ENCODE measurements at places on chromosomes 11 and 22.

- DNase-seq = no peak
Observed at GRCh38 chr11:130828741-130829140, 87.5 kb downstream of the SNX19 start.

- no peak for DNase-seq
Observed at GRCh38 chr11:44999068-44999467, 48.4 kb upstream of the TP53I11 start.

DNA sequence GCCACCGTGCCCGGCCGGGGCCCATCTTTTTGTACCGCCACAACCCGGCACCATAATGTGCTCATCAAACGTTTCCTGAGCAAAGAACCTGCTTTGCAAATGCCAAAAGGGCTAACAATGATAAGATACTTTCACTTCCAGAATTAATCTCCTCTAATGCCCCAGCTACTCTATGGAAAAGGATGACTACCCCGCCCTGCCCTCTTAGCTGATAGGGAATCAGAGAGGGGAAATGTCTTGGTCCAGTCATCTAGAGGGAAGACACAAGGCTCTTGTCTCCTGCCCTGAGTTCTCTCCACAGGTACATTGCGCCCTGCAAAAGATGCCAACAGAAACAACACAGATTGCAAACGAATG lies 586 bp downstream of the TTLL1 start:
- no peak for DNase-seq

DNA sequence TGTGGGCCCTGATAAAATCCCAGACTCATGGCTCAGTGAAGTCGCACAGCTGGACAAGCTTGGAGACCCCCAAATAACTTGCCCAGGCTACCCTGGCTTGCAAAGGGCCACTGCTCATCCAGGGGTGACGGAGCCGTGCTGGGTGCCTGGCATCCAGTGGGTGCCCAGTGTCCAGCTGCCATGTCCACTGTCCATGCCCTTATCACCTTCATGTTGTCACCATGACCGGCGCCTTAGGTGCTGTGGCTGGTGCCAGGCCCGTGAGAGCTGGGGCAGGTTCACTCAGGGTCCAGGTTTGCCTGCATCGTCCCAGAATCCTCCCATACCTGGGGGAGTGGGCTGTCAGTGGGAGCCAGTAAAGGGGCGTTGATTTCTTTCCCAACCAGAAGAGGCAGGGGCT lies 57.4 kb downstream of the LRP5 start:
- DNase-seq = no peak

- DNase-seq = no peak
Observed at GRCh38 chr11:109707411-109707810, 285.4 kb downstream of the C11orf87 start.

DNA sequence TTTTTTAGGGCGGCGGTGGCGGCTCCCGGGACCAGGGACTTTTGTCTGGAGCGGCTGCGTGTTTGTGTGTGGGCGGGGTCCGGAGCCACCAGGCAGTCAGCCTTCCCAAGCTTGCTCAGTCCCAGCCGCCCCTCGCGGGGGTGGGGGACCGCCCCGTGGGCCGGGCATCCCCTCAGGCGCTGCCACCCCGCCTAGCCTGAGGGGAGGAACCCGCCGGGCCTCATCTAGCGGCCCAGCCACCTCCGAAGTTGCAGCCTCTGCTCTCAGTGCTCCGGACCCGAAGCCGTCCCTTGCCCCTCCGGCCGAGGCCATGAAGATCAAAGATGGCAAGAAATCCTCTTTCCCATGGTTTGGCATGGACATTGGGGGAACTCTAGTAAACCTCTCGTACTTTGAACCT lies 235.2 kb downstream of the OR4C45 start:
- no peak for DNase-seq

GRCh38 chr11:62875698-62876478 lies 4.8 kb upstream of the SLC3A2 start:
- no peak for DNase-seq

DNA sequence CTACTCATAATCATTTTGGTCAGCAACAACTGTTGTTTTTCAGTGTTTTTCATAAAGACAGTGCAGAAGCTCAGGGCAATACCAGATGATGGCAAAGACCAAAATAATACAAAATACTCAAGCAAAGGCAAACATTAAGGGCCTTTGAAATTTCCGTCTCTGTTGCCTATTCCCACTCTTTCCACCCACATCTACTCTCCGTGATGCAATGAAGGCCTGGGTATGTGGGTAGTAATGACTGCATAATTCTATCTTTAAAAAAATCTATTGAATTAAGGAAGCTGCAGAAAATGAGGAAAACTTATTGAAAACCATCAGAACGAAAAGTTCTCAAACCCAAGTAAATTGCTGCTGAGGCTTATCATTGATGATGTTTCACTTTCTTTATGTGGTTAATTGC lies 203.3 kb downstream of the MAML2 start:
- DNase-seq = no peak

- no peak for DNase-seq
Observed at GRCh38 chr11:130763087-130763980, 152.9 kb downstream of the SNX19 start.

- no peak for DNase-seq
Observed at GRCh38 chr11:59380263-59381059, 21.8 kb downstream of the OR5AN1 start.

GRCh38 chr11:16184588-16184987 lies 171.8 kb downstream of the SOX6 start:
- no peak for DNase-seq

DNA sequence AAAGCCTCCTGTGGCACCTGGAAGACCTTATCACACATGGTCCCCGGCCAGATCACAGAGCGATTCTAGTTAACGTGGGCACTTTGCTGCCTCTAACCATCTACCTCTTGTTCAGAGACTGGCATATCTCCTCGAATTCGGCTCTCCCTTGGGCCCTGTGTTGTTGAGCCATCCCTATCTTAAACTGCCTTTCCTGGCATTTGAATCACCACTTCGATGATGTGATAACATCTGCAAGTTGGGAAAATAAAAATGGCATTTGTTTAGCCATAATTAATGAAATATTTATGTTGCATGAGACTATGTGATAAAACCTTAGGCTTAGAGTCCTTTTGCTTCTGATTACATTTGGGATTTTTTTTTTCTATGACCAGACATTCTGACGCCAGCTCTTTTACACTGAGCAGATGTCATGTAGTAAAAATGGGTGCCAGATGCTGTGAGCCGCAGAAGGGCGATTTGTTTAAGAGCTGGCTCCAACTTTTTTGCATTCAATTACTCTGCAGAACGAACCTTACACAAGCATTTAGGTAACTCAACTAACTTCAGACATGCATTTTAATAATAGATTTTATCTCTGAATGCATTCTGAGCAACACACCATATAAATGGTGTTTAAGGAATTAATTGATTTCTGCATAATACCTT lies 58.5 kb upstream of the PARVA start:
- DNase-seq = no peak

DNA sequence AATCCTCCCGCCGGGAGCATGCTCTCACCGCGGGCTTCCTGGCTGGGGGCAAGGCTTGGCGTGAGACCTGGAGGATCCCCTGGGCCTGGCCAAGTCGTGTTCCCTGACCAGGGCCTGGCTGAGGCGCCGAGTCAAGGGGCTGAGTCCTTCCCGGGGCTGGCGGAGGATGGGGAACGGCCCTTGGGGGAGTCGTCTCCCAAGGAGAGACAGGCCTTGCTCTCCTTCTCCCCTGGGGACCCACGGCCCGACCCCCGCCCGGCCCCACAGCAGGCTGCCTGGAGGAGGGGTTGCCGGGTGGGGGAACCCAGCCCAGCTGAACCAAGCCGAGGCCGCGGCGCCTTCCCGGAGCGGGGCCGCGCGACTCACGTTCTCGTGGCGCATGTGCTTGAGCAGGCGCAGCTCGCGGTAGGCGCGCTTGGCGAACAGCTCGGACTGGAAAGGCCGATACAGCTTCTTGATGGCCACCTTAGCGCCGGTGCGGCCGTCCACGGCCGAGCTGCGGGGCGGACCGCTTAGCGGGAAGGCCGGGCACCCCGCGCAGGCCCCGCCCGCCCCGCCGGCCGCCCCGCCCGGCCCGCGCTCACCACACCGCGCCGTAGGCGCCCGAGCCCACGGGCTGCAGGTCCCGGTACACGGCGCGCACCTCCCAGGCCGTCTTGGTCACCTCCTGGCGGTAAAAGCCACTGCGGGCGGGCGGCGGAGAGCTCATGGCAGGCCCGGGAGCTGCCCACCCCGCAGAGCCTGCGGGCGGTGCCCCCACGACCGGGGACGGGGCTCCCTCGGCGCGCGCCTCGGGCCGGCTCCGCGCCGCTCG lies 475 bp downstream of the MAPK12 start:
- DNase-seq = peak; percentile 73

GRCh38 chr11:42013656-42014201 lies 554.3 kb upstream of the LRRC4C start:
- DNase-seq = no peak

DNA sequence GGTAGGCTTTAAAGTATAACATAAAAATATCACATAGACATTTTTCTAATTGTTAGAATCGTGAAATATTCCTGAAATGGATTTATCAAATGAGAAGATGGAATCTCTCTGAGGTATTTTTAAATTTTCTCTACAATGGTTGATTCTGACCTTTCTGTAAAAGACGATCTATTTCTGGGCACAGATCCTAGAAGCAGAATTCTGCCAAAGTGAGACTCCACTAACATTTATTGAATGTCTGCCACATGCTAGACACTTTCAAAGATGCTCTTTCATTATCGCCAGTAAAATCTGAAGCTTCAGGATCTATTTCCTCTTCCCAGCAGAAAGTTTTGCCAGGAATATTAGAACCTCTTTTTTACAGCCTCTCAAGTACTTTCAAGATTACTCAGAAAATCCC lies 64.1 kb upstream of the TMEM45B start:
- no peak for DNase-seq

- no peak for DNase-seq
Observed at GRCh38 chr11:134512571-134513538, 100.8 kb upstream of the B3GAT1 start.

DNA sequence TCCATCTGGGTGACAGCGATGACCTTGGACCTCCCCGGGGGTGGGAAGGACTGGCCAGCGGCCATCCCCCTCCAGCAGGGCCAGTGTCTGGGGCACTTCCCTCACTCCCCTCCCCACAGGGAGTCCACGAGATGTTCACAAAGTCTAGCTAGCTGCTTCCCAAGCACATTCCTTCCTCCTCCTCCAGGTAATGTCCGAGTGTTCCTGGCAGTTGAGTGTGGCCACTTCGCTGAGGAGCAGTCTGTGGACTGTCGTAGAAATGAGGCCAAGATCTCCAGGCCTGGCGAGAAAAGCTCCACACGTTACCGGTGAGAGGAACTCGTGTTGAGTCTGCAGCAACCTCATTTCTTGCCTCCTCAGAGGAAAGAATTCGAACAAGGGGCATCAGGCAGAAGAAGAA lies 425.5 kb downstream of the BRD1 start:
- DNase-seq = no peak

DNA sequence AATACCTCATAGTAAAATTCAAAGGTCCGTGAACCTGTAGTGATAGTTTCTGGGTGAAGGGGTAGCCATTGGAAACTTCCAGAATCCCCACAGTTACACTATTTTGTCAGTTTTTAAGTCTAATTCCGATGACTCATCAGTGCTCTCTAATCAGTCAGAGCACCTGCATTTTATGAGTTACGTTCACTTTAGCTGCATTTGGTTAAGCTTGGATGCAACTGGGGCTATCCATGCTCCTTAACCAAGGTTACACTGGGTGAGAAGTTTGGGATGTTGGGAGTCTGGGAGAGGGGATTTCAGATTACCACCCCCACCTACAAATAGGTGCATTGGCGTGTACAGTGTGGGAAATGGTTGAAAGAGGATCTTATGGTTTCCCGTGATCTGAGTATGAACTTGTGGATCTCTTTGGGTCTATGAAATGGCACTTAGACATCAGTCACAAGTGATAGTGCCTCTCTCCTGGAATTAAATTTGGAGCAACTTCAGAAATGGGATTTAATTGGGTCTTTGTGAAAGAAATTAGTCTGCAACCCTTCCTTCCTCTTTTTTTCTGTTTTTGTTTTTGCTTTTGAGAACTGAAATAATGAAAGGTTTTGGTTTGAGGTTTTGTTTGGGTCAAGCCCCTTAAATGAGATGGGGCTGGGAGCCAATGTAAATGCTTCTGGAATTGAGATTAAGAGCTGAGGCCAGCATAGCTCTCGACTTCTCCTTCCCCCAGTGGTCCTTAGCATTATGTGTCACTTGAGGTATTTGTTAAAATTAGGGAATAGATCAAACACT lies 31.5 kb downstream of the EHF start:
- DNase-seq = no peak

GRCh38 chr11:57324154-57324885 lies 432 bp downstream of the TNKS1BP1 start:
- no peak for DNase-seq

- DNase-seq = peak; percentile 54
Observed at GRCh38 chr22:45212306-45212709, 28.4 kb downstream of the KIAA0930 start.

GRCh38 chr11:102446606-102447005 lies 6.0 kb downstream of the TMEM123 start:
- no peak for DNase-seq

DNA sequence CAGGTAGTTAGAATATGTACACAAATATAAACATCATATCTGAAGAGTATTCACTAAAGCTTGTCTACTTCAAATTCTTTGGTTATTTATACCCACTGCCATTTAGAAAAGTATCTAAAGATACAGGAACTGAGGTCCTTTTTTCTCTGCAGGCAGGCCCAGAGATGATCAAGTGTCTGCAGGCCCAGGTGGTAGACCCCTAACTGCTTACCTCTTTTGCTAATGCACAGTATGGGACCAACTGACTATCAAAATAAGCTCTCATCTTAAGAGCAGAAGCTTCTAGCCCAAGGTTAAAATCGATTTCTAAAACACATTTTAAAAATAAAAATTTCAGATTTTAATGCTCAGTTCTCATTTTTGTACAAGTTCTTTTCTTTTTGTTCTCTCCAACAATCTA lies 81.5 kb downstream of the APOL5 start:
- DNase-seq = no peak

DNA sequence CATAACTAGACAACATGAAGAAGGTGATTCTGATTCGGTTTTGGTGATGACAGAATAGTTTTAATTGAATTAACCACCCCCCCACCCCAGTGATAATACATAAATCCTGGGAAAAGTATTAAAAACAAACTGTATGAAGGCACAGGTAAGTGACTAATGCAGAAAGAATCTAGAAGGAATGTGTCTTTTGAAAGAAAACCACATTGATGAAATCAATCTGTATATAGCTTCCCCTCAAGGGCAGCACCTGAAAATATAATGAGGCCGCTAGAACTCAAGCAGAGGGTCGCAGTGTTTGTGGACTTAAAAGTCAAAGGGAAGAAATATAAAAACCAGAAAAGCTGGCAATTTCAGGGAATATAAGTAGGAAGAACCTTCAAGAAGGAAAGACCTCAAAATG lies 580.5 kb upstream of the CHORDC1 start:
- DNase-seq = no peak

DNA sequence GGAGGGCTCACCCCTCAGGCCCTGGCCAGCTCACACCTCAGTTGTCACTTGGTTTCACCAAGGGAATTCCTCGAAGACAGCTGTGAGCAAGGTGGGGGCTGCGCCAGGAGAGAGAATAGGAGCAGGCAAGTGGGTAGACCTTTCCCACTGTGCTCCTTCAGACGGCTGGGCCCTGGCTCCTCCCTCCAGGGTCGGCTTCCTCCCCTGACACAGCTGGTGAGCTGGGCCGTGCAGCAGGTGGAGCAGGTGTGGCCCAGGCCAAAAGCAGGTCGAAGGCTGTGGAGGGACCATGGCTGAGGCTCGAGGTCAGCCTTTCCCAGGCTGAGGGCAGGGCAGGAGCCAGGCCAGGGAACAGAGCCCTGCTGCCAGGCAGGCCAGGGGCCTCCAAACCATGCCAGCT lies 12.5 kb upstream of the MYRF start:
- no peak for DNase-seq

Data from cerebellum (tissue), 4 donors.